ENCODE measurements at places on chromosomes 6 and 20. TPM values are rescaled to one million over a fixed set of nuclear protein-coding genes. Genes with fewer than 3 reads are reported as not detected.
A peak's percentile ranks its signal among the peaks of the same experiment; 100 is the strongest.

DNA sequence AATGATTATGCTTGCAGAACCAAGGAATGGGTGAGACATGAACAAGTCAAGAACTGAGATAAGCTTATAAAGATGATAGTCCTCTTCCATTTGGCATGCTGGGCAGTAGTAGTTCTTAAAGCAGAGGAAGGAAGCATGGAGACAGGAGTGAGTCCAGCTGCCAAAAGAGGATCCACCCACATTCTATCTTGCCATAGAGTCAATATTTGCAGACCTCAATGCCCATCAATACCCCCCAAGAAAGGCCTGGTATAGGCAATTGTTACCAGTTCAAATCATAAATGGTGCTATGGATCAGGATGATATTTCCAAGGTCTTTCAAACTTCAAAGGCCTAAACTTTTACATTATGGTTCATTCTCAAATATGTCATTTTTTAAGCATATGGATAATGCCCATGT lies 4.8 kb downstream of the ARHGAP18 start:
- no peak for DNase-seq

DNA sequence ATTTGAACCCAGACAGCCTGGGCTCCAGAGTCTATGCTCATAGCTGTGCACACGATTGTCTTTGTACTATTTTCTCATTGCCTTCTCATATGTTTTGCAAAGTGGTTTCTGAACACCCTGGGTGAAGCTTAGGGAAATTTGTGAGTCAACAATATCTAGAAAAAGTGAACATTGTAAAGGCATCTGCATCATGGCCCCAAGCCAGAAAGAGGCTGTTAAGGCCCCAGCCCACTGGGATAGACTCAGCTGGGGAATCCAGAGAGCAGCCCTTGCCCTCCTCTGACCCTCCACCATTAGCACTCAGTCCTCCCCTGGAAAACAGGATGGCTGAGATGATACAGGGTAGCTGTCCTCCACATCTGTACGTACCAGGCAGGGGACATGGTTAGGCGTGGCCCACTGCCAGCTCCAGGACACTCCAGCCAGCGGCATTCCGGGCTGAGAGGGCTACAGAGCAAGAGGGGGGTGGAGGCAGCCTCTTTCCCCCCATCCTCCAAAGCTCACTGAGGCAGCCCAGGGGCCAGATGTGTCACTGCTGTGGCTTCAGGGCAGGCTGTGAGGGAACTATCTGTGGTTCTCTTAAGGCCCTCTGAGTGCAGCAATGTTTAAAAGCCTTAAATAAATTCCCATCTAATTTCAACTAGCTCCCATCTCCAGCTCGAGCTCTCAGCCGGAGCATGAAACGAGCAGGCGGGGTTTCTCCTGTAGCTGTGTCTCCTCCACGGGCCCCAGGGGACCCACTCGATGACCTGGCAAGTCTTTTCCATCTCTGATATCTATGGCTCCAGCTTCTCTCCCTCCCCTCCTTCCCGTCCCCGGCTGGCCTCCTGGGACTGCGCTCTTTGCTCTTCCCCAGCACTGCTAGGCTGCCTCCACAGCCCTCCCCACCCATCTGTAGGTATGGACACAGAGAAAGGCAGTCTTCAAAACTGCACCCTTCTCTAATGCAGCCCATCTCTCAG lies 209.4 kb upstream of the LRFN2 start:
- DNase-seq, result no peak

Gene THBS2
- total RNA-seq, result 37.6 TPM

DNA sequence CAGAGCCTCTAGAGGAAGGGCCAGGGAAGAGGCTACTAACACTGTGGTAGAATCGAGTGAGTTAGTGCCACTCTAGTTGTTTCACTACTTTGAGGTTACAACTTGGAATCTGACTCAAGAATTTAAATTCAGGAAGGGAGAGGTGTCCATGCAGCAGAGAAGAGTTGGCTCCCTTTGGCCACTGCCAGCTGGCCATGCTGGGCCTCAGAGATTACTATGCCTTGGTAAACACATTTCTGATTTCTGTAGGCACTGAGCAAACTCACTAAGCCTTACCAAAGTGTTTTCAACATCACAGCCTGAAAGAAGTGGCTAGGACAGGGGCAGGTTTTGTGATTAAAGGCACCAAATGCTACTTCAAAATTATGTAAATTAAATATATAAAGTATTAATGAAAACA lies 61.9 kb downstream of the ZHX3 start:
- DNase-seq, result no peak

Gene GHRH
- total RNA-seq, result not detected

- DNase-seq, result no peak
Observed at GRCh38 chr6:132952031-132952867, 137.9 kb downstream of the RPS12 start.

Gene BFSP1
- 1.3 TPM for total RNA-seq

- DNase-seq, result no peak
Observed at GRCh38 chr6:123323452-123324329, 313.1 kb downstream of the TRDN start.

- DNase-seq, result peak; percentile 62
Observed at GRCh38 chr6:357791-358341, 33.7 kb upstream of the IRF4 start.

- no peak for DNase-seq
Observed at GRCh38 chr6:40460380-40460779, 126.8 kb downstream of the LRFN2 start.

DNA sequence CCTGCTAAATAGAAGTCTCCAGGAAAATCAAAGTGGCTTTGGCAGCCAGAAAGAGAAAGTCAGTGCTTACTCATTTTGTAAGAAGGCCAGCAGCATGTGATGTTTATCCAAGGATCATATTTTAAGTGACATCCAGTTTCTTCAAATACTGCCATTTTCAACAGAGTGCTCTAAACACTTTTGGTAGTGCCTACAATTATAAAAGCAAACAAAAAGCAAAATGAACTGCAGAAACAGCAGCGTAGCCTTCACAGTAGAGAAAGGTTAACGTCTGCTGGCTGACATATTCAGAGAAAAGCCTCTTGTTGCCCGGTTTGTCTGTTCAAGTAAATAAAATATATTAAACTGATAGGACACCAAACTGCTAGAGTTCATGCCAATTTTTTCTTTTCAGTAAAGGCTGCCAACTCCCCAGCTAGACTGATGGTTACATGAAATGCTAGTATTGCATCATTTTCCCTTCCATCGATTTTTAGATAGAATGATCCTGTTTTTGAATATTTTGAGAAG lies 705.7 kb upstream of the SLC35B3 start:
- no peak for DNase-seq

DNA sequence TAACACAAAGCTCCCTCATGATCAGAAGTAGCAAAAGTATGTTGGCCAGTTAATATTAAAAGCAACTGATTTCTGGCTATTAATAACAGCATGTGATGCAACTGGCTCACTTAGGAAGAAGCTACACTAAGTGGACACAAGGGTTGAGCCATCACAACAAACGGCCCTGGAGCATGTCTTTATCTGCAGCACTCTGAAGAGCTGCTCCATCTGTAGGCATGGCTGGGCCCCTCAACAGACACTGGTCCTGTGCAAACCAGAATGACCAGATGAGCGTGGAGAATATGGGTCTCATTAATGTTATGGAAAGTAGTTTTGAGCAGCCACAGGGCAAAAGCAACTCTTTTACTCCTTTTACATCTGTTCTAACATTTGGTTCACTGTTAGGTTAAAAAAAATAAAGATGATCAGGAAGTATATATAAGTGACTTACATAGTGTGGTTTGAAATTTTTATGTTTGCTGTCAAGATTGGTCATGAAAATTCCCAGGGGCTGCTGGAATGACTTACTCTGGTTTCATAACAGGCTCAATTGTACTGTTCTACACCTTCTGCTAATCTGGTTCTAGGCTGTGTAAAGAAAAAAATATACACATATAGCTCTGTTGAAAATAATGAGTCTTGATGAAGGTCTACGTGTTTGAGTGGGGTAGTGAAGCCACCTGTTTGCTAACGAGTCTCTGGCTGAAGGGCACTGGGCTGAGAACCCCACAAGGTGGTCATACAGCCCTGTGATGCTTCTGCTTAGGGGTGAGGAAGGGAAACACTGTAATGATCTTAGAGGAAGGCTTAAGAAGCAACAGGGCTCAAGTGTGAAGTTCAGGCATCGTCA lies 58.1 kb downstream of the INSM1 start:
- DNase-seq, result no peak

Gene ZNF311
- total RNA-seq, result 0.99 TPM

DNA sequence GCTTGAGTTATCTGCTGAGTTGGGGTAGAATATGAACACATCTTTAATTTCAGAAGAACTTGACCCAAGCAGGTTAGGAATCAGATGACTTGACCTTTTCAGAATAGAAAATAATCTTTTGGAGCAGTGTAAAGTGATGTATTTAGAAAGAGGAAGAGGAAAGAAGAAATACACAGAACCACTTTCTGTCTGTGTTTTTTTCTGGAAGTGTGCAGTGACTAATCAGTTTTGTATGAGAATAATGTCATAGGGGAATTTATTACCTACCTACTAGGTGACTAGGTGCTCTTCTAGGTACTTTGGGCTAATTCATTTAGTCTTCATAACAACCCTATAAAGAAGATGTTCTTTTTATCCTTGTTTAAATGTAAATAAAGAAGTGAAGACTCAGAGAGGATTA lies 3.0 kb downstream of the PPP1R14C start:
- DNase-seq, result no peak

Gene BPIFB3
- total RNA-seq, result not detected

- no peak for DNase-seq
Observed at GRCh38 chr6:157438611-157439111, 57.7 kb downstream of the ZDHHC14 start.

GRCh38 chr20:31848088-31848999 lies 2.9 kb upstream of the FOXS1 start:
- DNase-seq, result no peak

- DNase-seq, result no peak
Observed at GRCh38 chr6:13296536-13296997, 31.8 kb downstream of the TBC1D7 start.

Gene FKBP5
- total RNA-seq, result 200 TPM

Gene STAU1
- 95.8 TPM for total RNA-seq

DNA sequence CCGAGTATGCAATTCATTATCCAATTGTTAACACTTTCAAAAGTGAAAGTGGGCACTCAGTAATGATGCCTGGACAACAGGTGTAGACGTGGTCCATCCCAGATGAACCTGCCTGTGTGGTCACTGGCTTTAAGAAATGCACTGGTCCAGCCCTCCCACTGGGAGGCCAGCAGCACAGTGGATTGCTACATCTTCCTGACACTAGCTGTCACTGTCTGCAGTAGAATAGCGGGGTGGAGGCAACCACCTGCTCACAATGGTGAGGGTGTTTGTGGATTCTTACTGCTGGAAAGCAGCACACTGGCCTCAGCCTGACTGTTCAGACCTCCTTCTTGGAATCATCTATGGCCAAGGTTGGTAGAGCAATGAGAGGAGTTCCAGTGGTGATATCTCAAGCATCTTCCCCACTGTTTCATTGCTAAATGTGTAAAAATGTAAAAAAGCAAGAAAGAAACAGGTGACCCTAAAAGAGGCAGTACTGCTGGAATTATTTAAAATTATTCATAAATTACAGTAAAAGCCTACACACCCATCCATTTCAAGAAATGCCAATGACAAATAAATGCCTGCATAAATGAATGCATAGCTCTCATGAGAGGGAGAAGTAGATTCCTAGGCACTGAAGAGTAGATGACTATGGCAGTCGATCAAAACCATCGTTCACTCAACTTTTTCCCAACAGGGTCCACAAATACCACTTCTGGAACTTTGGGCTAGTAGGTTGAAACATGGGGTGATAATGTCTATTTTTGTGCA lies 228.0 kb upstream of the PLN start:
- DNase-seq, result no peak

Gene CST11
- not detected for total RNA-seq

Gene COL21A1
- 62.5 TPM for total RNA-seq

- DNase-seq, result no peak
Observed at GRCh38 chr6:3131695-3132094, 13.2 kb downstream of the BPHL start.

Gene AKIRIN2
- total RNA-seq, result 19.3 TPM

GRCh38 chr6:163460307-163460782 lies 45.8 kb downstream of the QKI start:
- DNase-seq, result no peak

GRCh38 chr20:21503345-21503744 lies 10.5 kb downstream of the NKX2-2 start:
- no peak for DNase-seq

DNA sequence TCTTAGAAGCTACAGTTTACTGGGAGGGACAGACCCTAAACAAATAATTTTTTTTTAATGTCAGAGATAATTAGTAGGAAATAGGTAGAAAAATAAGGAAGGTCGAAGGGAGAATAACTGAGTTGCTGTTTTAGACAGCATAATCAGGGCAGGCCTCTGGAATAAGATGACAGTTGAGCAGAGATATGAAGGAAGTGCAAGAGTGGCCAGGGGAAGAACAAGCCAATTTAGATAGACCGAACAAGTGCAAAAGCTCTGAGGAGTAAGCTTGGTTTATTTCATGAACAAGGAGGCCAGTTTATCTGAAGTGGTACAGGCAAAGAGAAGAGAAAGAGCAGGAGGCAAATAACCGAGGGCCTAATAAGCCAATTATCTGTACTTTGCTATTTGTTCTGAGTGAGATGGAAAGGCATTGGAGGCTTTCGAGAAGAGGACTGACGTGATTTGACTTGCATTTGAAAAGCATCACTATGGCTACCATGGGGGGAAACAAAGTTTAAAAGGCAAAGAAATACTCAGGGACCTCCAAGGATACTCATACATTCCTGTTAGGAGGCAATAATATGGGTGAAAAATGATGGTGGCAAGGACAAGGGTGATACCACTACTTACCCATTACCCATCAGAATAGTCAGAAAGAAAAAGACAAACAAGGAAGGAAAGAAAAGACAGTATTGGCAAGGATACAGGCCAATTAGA lies 19.7 kb downstream of the PROCR start:
- DNase-seq, result no peak

Gene CTCFL
- total RNA-seq, result not detected

Gene CAGE1
- total RNA-seq, result not detected

GRCh38 chr20:38002422-38002821 lies 30.8 kb downstream of the TTI1 start:
- DNase-seq, result no peak

- DNase-seq, result no peak
Observed at GRCh38 chr6:7819431-7820015, 91.1 kb downstream of the TXNDC5 start.

Data from sigmoid colon (tissue), 7 donors.